Vagina (tissue), 2 donors: ENCODE measurements at places on chromosomes 16 and 17.

DNA sequence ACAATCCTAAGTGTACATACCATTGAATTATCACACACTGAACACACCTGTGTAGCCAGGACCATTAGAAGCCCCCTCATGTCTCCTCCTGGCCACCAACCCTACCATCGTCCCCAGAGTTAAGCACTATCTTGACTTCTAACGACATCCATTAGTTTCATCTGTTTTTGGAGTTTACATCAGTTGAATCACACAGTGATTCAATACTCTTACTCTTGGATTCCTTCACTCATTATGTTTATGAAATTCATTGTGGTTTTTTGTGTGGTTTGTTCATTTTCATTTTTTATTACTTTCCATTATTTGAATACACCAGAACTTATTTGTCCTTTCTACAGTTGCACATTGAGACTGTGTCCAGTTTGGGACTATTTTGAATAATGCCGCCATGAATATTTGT is 13.6 kb downstream of the DRC7 start:
- DNase-seq = no peak

DNA sequence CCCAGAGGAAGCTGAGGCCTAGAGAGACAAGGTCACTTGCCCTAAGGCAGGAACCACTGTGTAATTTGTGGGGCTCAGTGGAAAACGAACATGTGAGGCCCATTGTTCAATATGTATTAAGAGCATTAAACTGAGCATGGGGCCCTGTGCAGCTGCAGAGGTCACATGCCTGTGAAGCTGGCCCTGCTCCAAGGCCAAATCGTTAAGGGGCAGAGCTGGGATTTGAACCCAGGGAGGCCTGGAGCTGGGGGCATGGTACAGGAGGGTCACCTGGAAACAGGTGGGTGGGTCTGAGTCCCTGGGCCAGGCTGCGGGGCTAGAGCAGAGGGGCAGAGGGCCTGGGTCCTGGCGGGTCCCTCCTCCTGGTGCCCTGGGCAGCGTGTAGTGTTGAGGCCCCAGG is 19.7 kb downstream of the C16orf74 start:
- no peak for DNase-seq

- DNase-seq = no peak
These were observed 22.8 kb downstream of the GPRC5B start for GRCh38 chr16:19861811-19862327.

DNA sequence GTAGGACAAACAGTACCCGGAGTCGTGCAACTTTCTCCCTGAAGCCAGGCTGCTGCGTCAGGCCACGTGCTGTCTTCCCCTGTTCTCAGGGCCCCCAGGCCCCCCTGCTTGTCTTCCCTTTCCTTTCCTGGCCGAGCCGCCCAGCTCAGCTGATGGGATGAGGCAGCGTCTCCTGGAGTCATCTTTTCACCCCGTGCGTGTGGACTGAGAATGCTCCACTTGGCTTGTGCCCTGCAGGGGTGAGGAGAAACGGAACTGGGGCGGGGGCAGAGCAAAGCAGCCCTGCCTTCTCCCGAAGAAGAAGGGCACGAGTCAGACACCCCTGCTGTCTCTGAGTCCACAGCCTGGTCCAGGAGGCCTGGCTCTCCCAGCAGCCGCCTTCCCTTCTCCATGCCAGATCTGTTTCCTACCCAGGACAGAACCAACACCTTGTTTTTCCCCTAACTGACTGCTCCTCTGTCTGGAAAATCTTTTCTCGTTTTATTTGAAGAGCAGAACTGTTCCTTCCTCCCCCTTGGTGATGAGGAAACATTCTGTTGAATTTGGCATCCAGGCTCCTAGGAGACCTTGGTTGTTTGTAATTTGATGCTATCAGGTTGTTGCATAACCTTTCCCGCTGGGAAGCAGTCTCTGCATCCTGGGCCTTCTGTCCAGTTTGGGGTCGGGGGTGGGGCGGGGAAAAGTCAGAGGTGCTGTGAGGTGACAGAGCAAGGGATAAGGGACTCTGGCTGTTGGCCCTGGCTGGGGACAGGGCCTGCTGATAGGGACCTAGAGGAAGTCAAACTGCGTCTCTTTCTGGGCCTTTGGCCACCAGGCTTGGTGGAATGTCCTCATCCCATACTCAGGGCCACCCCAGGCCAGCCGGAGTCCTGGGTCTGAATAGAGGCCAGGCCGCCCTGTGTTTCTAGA is 78.8 kb downstream of the WIPI1 start:
- no peak for DNase-seq

DNA sequence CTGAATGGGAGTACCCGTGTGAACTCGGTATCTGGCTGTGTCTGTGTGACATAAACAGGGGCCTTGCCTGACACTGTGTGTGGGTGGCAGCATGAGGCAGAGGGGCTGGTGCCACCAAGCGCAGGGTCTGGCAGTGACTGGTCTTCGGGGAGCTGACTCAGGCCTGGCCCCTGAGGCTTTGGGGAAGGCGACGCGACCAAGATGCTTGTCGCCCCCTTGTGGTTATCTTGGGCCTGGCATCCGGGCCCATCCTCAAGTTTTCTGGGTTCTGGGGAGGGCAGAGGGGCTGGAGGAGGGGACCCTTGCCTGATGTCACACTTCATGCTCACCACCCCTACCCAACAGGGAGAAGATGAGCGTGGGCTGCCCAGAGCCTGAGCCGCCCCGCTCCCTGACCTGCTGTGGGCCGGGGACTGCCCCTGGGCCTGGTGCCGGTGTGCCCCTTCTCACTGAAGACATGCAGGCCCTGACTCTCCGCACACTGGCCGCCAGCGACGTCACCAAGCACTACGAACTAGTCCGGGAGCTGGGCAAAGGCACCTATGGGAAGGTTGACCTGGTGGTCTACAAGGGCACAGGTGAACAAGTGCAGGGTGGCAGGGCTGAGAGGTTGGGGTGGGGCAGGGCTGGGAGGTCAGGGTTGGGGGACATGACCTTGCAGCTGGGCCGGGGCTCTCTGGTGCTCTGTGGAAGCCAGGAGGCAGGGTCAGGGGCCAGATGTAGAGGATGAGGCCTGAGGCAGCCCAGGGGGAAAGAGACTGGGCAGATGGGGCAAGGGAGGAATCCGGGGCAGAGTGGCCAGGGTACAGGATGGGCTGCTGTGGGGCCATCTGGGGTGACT is 24.9 kb downstream of the SBK1 start:
- DNase-seq = no peak

- no peak for DNase-seq
These were observed 403 bp downstream of the TEPSIN start for GRCh38 chr17:81238490-81238814.

- DNase-seq = no peak
These were observed 8.3 kb downstream of the PRSS8 start for GRCh38 chr16:31127182-31127581.
